ENCODE measurements at places on chromosomes 2 and 18. TPM values are rescaled to one million over a fixed set of nuclear protein-coding genes. Genes with fewer than 3 reads are reported as not detected.

- no peak for DNase-seq
Measured at GRCh38 chr18:24964216-24964615, 387.8 kb downstream of the ZNF521 start.

The CFAP65 gene
- total RNA-seq: 0.93 TPM

The TNP1 gene
- total RNA-seq: not detected

The RAMP1 gene
- 0.91 TPM for total RNA-seq

DNA sequence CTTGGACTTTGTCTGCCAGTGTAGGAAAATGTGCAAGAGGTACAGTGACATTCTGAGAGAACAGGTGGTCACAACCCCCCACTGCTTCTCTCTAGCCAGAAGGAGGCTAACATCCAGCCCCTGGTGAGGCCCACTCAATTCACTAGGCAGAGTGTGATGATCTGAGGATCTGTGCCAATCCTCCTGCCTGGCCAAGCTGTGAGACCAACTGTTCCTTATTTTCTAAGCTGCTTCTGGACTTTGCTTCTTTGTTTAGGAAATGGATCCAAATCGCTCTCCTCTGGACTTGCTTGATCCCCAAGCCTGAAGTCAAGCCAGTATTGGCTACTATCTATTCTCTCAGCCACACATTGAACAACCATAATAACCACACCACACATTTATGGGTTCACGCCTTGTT is 202.8 kb downstream of the PIK3C3 start:
- no peak for DNase-seq

GRCh38 chr2:156129227-156129626 is 203.3 kb downstream of the NR4A2 start:
- no peak for DNase-seq

The NCKAP5 gene
- 27.9 TPM for total RNA-seq

The RNU2-63P gene
- total RNA-seq: 24.6 TPM
